ENCODE measurements at places on chromosomes 7 and 10. TPM values are rescaled to one million over a fixed set of nuclear protein-coding genes. Genes with fewer than 3 reads are reported as not detected.

The COPG2 gene
- 14.1 TPM for total RNA-seq

The POT1 gene
- total RNA-seq, result 34.6 TPM

The C10orf53 gene
- total RNA-seq, result not detected

The TMEM270 gene
- total RNA-seq, result 1.7 TPM

The UNC5B gene
- total RNA-seq, result 2.3 TPM

The KLLN gene
- total RNA-seq, result 0.41 TPM

The HIBADH gene
- total RNA-seq, result 120 TPM

The AKR1C8 gene
- not detected for total RNA-seq

The ZNF853 gene
- 5.4 TPM for total RNA-seq

The ST8SIA6 gene
- 1.00 TPM for total RNA-seq

The TLL2 gene
- total RNA-seq, result 0.12 TPM

The TMEM130 gene
- 4.1 TPM for total RNA-seq

The C10orf62 gene
- total RNA-seq, result 0.38 TPM

The CCZ1 gene
- 184 TPM for total RNA-seq

The SLC18A3 gene
- total RNA-seq, result not detected

The CLRN3 gene
- total RNA-seq, result not detected

The DYDC1 gene
- total RNA-seq, result not detected

The NXPH1 gene
- total RNA-seq, result not detected

The OPN1SW gene
- not detected for total RNA-seq

The CC2D2B gene
- total RNA-seq, result 0.12 TPM
